CD14-positive monocyte (primary cell): ENCODE measurements at places on chromosomes 1 and 21.

DNA sequence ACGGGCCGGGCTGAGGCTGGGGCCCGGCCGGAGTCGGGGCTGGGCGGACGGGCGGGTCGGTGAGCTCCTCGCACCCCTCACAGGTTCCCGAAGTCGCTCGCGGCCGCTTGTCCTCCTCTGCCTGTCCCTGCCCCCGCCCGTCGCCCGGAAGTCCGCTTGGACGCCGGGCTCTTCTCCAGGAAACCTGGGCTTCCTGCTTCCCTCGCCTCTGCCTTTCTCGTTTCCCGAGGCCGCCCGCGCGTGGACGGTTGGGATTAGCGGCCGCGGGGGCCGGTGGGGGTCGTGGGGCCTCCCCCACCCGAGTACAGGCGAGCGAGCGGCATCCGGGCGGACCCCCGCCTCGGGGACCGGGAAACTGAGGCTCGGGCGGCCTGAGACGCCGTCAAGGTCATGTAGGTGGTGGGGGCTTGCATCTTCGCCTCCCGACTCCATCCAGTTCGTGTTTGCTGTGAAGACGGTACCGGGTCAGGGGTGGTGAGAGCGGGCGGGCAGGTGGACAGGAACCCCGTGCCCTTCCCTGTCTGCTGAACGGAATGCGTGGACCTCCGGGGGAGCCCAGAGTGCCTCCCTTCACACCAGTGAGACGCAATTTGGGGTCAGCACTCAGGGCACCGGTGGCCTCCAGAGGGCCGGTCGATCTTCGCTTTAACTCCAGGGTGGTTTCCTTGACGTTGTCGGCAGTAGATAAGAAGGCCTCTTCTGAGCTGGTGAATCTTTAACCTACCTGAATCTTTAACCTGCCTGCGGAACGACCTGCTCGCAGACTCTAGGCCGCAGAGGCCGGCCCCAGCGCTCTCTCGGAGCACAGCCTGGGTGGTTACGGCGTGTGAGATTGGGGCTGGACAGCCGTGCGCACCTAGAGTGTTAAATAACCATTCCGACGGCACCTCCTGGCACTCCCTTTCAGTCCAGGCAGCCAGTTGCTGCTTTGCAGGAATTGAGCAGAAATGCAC, 686 bp downstream of the ARF1 start:
- no peak for DNase-seq

DNA sequence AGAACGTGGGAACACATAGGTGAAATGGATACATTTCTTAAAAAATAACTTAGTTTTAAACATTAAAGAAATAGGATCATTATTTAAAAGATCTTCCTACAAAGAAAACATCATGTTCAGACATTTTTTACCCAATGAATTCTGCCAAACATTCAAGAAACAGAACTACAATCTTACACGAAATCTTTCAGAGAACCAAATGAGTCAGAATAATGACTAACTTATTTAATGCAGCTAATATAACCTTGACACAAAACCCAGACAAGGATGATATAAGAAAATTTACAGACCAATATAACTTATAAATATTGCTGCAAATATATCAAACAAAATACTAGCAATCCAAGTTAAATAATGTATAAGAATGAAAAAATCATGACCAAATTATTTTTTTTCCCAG, 220.1 kb upstream of the KCNK2 start:
- DNase-seq: no peak

DNA sequence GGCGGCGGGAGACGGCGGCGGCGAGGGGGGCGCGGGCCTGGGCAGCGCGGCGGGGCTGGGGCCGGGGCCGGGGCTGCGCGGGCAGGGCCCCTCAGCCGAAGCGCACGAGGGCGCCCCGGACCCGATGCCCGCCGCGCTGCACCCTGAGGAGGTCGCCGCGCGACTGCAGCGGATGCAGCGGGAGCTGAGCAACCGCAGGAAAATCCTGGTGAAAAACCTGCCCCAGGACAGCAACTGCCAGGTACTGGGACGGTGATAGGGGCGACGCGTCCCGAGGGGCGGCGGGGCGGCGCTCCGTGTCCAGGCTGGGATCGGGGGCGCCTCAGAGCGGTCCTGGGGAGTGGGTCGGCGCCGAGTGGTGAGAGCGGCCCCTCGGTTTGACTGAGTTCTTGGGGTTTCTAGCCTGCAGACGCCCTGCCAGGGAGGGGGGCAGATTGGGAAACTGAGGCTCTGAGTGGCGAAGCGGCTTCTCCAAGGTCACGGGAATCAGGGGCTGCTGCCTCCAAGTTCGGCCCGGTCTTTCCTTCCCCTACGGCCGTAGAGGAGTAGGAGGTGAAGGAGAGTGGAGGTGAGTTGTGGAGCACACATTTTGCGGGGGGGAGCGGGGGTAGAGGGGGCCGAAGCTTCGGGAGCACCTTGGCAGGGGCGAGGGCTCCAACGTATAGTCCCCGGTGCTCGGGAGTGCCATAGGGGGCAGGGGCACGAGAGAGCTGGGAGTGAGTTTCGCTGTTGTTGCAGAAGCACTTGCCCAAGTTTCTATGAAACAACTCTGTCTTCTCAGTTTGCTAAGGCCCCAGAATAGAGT, 508 bp downstream of the RAVER2 start:
- DNase-seq: peak; percentile 15

DNA sequence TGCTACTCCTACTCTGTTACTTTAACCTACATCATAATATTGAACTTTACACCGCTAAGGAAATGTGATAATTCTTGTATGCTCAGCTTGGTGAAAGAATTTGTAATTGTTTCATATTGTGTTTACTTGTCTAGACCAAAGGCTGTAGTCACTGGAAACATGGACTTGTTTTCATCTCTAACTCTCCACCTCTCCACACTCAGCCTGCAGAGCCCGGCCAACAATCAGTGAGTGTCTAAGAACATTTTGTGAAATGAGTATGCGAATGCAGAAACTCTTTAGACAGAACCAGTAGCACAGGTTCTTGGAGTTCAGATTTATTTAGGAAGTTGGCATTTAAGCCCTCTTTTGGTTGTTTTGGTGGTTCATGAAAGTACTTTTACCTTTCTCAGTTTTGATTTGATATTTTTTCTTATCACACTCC, 3.2 kb upstream of the RWDD3 start:
- no peak for DNase-seq

- no peak for DNase-seq
Observed at GRCh38 chr1:91613595-91613994, 112.9 kb downstream of the CDC7 start.

- DNase-seq: no peak
Observed at GRCh38 chr1:227900571-227901051, 47.1 kb downstream of the WNT9A start.

GRCh38 chr1:219985169-219985568, 56.8 kb upstream of the SLC30A10 start:
- DNase-seq: no peak

DNA sequence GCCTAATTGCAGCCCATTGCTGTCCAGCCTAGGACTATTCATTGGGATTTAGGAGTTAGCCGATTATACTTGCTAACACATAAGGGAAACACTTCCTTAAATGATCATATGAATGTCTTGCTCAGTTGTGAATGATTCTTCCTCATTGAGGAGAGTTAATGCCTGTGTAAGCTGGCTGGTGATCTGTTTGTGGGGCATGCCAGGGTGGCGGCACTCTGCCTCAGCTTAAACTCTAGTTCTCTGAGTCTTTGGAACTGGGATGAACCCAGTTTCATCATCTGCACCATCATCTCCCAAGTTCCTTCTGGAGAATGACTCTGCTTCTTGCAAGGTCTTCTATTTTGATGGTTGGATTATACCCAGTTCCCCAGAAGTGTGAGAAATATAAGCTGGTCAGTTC, 23.9 kb upstream of the SLAMF6 start:
- DNase-seq: peak; percentile 85

DNA sequence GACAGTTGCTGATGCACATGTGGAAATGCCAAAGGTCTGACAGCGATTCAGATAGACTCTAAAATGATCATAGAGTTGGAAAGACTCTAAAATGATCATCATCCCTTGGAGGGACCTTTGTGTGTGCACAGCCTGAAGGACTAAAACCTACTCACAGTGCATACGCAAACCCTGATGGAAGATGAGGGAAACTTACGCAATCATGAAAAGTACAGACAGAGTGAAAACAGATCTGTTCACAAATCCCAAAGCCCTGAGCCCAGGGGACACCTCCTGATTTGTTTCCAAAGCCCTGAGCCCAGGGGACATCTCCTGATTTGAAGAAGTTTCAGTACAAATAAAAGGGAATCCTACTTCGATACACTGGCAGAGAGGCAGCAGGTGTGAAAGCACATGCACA, 79.3 kb upstream of the PROX1 start:
- DNase-seq: no peak

GRCh38 chr1:96557336-96557735, 164.2 kb upstream of the PTBP2 start:
- no peak for DNase-seq

- DNase-seq: no peak
Observed at GRCh38 chr1:200818248-200818647, 54.5 kb upstream of the GPR25 start.

DNA sequence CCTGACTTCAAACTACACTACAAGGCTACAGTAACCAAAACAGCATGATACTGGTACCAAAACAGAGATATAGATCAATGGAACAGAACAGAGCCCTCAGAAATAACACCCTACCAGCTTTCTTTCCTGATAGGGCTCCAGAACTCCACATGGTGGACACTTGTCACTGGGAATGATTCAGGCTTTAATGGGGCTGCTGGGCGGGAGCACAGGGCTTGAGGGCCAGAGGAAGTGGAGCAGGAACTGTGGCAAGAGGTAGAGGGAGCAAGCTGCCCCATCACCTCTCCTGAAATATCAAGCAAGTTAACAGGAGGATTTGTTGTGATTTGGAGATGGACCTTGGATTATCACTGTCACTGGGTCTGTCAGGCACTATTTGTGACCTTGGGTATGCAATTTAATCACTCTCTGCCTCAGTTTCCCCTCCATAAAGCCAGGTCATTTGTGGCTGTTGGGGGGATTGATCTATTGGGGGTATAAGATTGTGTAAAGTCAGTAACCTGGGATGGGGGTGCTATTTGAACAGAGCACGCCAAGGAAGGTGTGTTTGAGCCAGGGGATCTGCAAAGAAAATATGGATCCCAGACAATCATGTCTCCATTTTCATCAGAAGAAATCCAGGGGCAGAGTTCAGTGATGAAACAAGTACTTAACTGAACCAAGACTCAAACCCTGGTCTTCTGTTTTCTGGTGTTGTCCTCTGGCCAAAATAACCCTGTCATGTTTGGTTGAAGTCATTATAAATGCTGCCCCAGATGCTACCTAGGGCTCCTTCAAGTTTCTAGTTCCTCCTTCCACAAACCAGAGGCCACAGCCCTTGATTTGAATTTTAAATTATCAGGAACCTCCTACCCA, 25.2 kb downstream of the ETS2 start:
- no peak for DNase-seq

DNA sequence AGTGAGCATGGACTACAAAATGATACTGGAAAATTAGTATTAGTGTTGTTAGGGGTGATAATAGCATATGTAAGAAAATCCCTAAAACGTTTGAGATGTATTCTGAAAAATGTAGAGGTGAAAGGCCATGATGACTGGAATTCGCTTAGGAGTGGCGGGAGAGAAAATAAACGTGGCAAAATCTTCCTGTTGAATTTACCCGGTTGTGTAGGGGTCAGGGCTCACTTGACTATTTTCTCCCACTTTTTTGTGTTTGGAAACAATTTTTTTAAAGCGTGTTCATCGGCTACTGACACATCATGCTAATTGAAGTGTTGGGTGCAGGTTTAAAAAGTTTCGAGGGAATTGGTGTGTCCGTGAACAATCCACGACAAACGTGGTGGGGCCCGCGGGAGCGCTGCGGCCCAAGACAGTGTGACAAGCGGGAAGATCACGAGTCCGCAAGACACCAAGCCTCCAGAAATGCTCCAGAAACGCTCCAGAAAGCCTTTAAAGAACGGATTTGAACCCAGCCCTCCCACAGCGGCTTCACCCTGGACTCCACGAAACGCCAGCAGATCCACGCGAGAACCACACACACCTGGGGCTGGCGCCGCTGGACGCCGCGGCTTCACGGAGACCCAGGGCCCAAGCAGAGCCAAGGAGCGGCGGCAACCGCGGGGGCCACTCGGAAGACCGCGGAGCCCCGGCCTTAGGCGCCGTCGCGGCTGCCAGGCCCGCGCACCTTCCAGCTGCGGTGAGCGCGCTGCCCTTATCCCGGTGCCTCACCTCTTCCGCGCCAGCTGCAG, 573 bp downstream of the PSMG1 start:
- no peak for DNase-seq
